ENCODE measurements at places on chromosomes 12 and 14.

- DNase-seq: no peak
Observed at GRCh38 chr12:44570036-44570583, 306.0 kb downstream of the NELL2 start.

GRCh38 chr12:131965073-131965472 is 15.3 kb downstream of the EP400 start:
- no peak for DNase-seq

DNA sequence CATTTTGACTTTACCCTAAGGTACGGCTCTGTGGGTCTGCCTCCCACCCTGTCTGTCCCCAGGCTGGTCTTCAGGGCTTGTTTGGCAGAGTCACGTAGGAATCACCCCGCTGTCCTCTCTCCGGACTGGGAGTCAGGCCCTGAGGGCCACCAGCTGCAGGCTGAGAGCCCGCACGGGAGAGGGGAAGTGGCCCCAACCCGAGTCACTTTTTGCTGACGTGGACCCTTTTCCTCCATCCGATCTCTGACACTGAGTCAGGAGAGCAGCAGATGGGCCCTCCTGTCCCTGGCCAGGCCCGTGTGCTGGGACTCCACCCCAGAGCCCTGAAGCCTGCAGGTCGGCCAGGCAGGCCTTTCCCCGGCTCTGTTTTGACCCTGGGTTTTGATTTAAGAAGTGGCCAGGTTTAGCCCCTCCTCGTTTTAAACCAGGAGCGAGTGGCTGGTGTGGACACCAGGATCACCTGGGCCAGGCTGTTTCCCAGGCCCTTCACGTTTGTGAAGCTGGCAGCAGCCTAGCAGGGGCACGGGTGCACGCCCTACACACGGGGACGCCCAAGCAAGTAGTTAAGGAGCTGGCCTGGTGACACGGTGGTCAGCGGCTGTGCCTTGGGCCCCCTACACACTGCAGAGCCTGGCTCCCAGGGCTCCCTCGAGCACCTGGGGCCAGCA is 12.5 kb upstream of the TEX22 start:
- DNase-seq: no peak

- no peak for DNase-seq
Observed at GRCh38 chr14:75578102-75578785, at the start of gene FLVCR2. FLVCR2 (plus strand) TSS chr14:75578620; CDS start chr14:75578973, 353 bp downstream.

GRCh38 chr14:24177041-24177825 is 5.4 kb downstream of the REC8 start:
- DNase-seq: no peak

- peak; percentile 27 for DNase-seq
Observed at GRCh38 chr14:104224506-104225277, 86.3 kb downstream of the KIF26A start.

DNA sequence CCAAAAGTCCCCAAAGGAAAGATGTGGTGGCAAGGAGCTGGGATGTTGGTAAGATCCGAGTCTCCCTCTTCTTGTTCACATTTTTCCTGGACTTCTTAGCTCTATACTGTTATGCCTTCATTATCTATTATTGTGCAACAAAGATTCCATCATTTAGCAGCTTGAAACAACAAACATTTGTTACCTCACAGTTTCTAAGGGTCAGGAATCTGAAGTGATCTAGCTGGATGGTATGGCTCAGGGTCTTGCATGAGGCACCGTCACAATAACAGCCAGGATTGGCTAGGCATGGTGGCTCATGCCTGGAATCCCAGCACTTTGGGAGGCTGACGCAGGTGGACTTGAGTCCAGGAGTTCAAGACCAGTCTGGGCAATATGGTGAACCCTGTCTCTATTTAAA is 51.1 kb upstream of the KRAS start:
- DNase-seq: no peak

- DNase-seq: no peak
Observed at GRCh38 chr12:52382854-52383253, 2.6 kb downstream of the KRT84 start.

DNA sequence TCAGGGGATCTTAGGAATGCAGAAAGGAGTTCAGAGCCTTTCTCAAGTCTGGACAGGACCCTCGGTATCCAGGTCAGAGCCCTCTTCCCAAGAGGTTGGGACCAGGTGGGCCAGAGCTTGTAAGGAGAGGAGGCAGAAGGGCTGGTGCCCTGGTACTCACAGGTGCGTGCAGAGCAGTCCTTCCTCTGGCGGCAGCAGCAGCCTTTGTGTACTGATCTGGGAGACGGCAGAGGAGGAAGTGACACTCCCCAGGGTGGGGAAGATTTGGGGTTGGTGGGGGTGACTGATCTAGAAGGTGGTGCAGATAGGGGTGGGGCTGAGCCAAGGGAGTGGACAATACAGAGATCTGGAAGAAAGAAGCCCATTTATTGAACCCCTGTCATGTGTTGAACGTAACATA is at the start of gene ITGB7:
Gene ITGB7, minus strand, starts transcription at position 210 of the 400 bp plus-strand sequence. CDS start 6,808 bp downstream, outside the sequence.
- DNase-seq: no peak

GRCh38 chr14:71212683-71213107 is 305.4 kb downstream of the PCNX1 start:
- no peak for DNase-seq

- DNase-seq: no peak
Observed at GRCh38 chr14:55715889-55716288, 135.9 kb downstream of the KTN1 start.

Measured in COR-L47 (cell line).